Stimulated activated CD4-positive, alpha-beta T cell treated with anti-CD3 and anti-CD28 coated beads, Interleukin-12 subunit alpha, Interleukin-12 subunit beta, amount 100 ng/mL, for 4 hours (primary cell): ENCODE measurements at places on chromosomes 2 and 18.
A peak's percentile ranks its signal among the peaks of the same experiment; 100 is the strongest.

GRCh38 chr2:13654416-13654815 is 937.7 kb downstream of the TRIB2 start:
- no peak for DNase-seq

- no peak for DNase-seq
Observed at GRCh38 chr18:26255695-26256622, 29.7 kb downstream of the TAF4B start.

- DNase-seq: peak; percentile 42
Observed at GRCh38 chr2:219178377-219179175, 501 bp downstream of the RETREG2 start.

DNA sequence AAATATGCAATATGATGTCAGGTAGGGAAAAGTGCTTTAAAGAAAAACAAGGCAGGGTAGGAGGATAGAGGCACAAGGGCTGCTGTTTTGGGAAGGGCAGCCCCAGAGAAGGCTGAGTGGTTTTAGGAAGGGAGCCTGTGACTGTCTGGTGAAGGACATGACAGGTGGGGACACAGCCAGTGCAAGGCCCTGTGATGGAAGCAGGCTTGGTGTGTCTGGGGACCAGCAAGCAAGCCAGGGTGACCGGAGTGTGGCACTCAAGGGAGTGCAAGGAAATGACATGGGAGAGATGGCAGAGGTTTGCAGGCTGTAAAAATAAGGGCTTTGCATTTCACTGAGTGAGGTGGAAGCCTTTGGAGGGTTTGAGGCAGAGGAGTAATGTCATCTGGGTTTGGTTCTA is 62.0 kb downstream of the LTBP1 start:
- DNase-seq: no peak

DNA sequence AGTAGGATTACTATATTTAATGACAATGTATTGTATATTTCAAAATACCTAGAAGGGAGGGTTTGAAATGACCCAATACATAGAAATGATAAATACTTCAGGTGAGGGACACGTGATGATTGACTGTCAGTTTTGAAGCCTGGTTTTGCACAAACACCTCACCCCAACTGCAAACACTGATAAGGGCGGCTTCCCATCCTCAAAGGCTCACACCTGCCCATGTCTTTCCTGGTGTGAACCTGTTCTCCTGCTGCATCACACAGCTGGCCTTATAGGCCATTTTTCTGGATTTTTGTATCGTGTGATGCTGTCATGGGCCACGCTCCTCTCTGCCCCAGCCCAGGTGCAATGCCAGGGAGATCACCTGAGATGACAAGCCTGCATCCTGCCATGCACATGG is 166.5 kb upstream of the NCK2 start:
- no peak for DNase-seq

- DNase-seq: no peak
Observed at GRCh38 chr18:73124175-73124574, 256.4 kb upstream of the NETO1 start.

GRCh38 chr18:28004606-28005005 is 172.3 kb downstream of the CDH2 start:
- DNase-seq: no peak

DNA sequence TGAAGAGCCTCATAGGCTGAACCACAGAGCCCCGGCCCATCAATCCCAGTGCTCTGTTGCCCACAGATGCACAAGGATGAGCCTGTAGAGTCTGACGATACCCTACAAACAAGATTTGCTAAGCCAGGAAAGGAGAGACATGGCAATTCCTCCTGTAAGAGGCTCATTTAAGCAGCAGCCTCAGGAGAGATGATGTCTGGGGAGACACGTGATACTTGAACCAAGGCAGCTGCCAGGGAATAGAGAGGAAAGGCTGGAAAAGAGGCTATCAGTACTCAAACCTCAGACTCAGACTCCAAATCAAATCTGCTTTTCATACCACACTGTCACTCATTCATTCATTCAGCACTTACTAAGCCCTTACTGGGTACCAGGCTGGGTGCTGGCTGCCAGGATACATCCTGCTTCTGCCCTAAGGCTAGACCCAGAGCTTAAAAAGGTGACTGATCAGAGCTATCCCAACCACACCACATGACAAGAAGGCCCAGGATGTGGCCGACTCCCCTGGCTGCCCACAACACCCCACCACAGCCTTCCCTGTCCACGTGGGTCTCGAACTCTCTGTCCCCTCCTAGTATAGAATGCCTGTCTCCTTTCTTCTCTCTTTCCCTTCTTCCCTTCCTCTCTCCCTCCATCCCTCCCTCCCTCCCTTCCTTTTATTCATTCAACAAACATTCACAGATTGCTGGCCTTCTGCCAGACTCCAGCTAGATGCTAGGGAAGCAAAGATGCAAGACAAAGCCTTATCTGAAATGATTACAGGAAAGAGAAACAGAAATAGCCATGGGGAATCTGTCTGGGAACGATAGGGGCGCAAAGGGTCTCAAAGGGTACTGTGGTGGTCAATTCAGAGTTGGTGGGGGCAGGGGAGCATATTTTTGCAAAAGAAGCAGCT is 23.4 kb upstream of the KCNK3 start:
- no peak for DNase-seq

GRCh38 chr2:16482460-16482859 is 183.2 kb downstream of the CYRIA start:
- DNase-seq: no peak

- no peak for DNase-seq
Observed at GRCh38 chr2:240389302-240389805, 46.1 kb upstream of the GPC1 start.

DNA sequence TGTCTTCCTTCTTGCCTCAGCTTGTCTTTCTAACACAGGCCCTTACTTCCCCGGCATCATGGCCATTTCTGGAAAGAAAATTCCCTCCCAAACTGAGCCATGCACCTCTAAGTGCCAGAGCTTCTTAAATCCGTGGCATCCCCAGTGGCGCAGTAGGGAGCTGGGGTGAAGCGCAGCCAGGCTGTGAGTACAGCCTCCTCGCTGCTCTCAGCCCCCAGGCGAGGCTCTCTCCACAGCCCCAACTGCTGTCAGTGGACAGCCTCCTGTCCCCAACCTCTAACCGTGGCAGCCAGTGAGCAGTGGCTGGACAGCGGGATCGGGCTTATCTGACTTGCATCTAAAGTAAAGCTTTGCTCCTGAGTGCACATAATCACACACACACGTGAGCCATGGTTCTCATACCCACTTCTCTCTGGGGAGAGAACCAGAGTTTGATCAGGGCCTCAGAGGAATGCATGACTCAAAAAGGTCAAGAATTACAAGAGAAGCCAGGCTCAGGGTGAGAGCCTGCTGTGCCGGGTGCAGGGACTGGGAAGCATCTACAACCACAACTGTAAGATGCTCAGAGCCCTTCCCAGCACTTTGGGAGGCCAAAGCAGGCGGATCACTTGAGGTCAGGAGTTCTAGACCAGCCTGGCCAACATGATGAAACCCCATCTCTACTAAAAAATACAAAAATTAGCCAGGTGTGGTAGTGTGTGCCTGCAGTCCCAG is 50.7 kb downstream of the SFXN5 start:
- no peak for DNase-seq

DNA sequence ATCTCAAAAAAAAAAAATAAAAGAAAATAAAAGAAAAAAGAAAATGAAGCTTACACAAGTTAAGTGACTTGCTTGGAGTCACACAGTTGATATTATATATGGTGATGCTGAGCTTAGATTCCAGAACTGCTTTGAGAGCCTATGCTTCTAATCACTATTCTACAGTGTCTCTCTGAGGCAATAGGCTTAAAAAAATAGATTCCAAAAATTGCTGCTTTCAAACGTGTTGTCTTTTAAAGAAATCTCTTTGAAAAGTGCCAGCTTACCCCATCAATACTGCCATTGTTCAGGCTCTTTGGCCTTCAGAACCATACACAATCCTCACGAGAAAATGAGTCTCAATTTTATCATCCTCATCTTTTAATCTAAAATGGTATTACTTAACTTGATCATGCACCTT is 102.6 kb downstream of the CDK15 start:
- DNase-seq: no peak

GRCh38 chr18:25066516-25066915 is 285.4 kb downstream of the ZNF521 start:
- no peak for DNase-seq

DNA sequence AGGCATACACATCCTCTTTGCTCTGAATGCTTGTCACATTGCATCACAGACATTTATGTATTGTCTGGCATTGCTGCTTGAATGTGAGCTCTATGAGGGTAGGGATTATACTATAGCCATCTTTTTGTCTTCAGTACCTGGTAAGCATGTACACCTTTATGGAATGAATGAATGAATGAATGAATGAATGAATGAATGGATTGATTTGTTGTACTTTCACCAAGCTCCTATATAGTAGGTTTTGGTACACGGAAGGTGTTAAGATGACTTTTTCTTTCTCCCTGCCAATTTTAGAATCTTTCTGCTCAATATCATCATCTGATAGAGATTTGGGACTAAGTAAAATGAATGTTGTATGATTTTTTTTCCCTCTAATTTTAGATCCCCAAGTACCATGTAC is 13.5 kb downstream of the LTBP1 start:
- no peak for DNase-seq
